Activated T-cell treated with anti-CD3 and anti-CD28 coated beads, Interleukin-2, amount 50 U/mL, for 48 hours (primary cell): ENCODE measurements at places on chromosomes 3 and 15.

DNA sequence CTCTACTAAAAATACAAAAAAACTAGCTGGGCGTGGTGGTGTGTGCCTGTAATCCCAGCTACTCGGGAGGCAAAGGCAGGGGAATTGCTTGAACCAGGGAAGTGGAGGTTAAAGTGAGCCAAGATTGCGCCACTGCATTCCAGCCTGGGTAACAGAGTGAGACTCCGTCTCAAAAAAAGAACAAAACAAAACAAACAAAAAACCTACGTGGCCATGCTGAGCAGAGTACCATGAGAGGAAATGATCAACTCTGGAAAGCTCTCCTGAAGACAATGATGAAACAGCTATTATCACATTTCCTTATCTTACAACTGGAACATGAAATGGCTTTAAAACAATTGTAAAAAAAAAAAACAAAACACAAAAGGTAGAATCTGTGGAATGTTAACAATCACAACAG lies 75.2 kb downstream of the CHSY1 start:
- no peak for DNase-seq

- no peak for DNase-seq
Observed at GRCh38 chr15:93476491-93477177, 387.6 kb upstream of the RGMA start.

GRCh38 chr3:83890039-83890762 lies 1068.6 kb upstream of the CADM2 start:
- no peak for DNase-seq

DNA sequence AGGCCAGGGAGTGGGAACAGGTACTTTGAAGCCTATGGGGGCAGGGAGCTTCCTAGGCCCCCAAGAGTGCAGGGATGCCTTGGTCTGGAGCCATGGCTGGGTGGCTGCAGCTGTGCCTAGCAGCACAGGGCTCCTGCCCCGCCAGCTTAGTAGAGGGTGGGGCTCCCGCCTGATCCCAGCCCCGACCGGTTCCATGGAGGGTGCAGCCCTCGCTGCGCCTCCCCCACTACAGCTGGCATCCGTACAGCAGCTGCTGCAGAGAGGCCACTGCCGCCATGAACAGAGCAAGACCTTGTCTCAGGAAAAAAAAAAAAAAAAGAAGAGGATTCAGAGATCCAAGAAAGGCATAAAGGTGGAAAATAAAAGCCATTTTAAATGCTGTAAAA lies 277.2 kb downstream of the UBE2E2 start:
- no peak for DNase-seq

DNA sequence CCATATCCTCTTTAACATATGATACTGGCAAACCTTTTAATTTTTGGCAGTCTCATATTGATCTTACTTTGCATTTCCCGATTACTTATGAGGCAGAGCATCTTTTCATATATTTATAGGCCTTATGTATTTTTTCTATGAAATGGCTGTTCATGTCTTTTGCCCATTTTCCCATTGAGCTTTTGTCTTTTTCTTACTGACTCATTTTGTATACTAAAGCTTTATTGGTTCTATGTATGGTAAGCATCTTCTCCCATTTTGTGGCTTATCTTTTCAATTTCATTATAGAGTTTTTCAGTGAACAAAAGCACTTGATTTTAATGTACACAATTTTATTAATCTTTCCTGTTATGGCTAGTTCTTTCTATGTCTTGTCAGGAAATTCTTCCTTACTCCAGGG lies 17.2 kb downstream of the HDGFL3 start:
- DNase-seq = no peak

DNA sequence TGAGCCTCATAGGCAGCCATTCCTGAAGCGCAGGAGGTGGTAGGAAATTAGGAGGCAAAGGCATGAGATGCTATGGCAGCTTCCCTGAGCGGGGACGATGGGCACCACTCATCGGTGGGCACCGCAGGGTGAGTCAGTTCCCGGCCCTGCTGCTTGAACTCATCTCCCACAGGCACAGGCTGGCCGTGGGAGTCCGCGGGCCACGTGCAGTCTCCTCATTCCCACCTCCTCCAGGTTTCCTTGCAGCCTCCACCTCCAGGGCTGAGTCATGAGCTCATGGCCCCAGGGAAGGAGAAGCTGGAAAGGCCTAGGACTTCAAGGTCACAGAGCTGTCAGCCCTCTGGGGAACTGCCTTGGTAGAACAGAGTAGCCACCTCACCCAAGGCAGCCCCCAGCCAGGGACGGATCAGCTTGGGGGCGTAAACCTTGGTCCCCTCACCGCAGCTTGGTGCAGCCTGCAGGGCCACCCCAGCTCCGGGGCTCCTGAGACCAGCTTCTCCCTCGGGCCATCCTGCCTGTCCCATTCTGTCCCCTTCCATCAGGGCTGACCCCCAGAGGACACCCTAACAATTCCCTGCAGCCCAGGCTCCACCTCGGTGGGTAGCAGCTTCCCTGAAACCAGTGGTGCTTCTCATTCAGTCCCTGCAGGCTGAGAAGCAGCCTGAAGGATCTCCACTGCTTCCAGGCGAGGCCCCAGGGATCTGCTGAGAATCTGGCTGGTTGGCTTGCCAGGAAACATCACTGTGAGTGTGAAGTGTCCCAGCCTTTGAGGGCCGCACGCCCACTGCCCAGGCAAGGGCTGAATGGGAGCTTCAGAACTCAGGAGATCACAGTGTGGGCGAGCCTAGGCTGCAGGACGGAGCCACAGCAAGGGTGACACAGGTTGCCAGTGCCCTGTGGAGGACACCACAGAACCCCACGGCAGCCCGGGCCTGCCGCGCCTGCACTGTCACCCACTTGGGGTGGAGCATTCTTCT lies 150.7 kb upstream of the MEF2A start:
- no peak for DNase-seq

DNA sequence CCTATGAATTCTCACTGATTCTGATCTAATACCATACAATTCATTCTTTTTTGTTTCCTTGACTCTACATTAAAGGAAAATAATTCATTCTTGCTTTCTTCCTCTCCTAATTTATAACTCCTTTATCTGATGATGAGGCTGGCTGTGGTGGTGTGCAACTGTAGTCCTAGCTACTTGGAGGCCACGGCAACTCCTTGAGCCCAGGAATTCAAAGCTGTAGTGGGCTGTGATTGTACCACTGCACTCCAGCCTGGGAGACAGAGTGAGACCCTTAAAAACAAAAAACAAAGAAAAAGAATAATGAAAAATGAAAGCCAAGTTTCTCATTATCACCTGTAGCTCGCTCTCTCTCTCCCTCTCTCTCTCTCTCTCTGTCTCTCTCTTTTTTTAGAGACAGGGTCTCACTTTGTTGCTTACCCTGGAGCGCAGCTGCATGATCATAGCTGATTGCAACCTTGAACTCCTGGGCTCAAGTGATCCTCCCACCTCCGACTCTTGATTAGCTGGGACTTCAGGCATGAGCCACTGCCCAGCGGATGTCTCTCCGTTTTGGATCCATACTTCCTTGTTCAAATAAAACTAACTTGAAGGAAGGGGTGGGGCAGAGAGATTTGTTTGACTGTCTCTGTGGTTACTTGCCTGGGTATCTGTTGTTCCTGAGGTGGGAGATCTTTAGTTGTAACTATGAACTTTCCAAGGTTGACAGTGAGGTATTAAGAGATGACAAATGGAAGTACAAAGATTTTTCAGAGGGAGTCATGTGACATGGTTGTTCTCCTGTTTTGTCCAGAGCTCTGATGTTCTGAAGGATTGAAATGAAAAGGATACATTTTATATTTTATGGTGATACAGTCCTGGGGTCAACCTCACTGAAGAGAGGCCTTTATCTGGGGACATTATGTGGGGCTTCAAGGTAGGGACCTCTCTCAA lies 46.9 kb downstream of the STARD9 start:
- no peak for DNase-seq

DNA sequence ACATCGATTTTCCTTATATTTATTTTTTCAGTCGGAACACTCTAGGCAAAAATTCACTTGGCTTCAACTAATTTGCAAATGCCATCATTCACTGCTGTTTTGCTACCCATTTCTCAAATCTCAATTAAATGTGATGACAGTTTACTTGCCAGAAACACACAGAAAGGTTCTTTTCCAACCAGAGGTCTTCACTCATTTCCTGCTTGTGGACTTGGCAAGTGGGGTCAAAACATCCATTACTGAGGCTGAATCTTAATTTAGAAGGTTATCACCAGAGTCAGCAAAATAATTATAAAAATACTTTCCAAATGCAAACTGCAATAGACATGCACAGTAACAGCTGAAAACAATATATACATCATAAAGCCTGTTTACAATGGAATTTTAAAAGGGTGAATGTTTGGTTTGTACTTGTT lies 625.4 kb upstream of the TBL1XR1 start:
- DNase-seq = no peak

GRCh38 chr15:74389241-74390048 lies 22.0 kb upstream of the CYP11A1 start:
- DNase-seq = no peak

DNA sequence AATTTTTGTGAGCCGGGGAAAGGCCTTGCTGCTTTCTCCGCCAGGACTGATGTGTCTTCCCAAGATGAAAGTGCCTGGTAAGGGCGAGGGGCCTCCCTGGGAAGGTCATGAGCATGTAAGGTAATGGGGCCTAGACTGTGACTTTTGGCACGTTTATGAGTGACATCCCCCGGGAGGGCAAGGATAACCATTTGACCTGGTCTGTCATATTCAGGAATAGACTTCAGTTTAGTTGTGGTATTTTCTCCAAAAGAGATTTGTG lies 631 bp upstream of the CNBP start:
- DNase-seq = no peak

DNA sequence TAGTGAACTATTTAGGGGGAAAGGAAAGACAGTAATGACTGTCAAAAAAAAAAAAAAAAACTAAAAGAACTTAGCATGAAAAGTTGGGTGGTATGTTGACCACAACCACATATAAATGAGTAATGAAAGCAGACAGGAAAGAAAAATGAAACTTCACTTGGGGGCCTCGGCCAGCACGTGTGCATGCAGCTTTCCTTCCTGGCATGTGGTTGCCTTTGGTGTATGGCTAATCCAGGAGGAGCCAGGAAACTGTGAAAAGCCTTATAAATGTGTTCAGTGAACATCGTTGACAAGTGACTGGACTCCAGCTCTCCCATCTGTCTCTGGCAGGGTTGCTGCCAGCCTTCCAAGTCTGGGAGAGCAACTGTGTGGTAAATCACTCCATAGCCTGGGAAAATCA lies 195.1 kb downstream of the DTWD1 start:
- peak; percentile 20 for DNase-seq

- no peak for DNase-seq
Observed at GRCh38 chr3:37949866-37950265, 40.7 kb upstream of the VILL start.

DNA sequence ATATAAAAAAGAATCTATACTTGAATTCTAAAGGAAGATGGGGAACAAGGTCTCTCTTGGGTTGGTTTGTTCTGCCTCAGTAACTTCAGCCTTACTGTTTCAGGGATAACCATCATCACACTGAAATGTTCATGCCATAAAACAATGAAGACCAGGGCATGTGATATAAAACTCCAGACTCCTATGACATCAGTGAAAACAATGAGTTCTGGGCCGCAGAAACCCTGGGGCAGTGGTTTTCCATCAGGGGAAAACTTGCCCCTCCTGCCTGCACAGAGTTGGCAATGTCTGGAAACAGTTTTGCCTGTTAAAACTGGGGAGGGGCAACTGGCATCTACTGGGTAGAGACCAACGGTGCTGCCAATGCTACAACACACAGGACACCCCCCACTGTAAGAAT lies 46.8 kb downstream of the CA12 start:
- no peak for DNase-seq
